ENCODE measurements at places on chromosomes 6 and 20.

DNA sequence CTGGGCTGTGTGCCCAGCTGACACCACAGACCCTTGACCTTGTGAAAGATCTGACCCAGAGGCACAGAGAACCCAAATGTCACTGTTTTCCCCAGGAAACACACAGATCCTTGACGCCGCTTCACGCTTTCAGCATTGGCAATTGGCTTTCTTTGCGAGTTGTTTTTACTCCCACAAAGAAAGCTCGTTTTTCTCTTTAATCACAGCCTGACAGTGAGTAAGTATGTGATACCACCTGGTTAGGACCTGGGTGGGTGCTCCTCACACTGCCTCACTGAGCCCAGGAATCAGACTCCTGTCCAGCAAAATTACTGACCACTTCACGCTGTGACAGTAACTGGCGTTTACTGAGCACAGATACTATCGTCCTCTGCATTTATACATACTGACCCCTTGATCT, 13.0 kb downstream of the RPL10A start:
- no peak for DNase-seq

DNA sequence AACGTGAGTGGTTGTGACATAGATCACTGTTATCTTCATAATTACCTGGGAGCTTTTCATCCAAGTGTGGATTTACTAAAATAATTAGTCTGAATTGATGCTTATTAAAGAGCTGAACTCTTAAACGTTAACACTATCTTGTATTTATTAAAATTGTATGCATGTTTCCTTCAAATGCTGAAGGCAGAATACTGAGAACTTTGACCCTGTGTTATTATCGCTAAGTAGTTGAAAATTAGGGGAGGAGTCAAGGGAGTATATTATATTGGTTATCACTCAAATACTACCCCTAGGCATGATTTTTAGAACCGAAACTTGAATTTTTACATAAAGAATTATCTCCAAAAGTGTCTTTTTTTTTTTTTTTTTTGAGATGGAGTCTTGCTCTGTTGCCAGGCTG, 5.8 kb downstream of the VAPB start:
- no peak for DNase-seq

DNA sequence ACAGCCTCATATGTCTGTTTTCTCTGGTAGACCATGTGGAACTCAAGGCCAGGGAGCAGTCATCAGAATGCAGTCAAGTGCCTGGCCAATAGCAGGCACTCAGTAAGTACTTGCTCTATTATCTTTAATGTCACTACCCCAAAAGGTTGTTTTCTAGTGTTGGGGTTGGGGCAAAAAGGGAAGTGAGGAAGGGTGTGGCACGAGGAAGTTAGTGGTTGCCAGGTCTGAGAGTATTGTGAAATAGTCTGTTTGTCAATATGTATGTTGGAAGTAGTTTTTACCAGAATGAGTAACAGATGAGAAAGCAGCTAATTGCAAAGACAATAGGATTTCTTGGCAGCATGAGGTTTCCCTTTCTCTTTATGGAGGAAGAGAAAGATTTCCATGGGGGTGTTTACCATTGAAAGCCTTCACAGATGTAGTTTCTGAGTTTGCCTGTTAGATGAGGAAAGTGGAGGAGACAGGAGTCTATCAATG, 59.5 kb upstream of the ARMH2 start:
- DNase-seq = no peak

DNA sequence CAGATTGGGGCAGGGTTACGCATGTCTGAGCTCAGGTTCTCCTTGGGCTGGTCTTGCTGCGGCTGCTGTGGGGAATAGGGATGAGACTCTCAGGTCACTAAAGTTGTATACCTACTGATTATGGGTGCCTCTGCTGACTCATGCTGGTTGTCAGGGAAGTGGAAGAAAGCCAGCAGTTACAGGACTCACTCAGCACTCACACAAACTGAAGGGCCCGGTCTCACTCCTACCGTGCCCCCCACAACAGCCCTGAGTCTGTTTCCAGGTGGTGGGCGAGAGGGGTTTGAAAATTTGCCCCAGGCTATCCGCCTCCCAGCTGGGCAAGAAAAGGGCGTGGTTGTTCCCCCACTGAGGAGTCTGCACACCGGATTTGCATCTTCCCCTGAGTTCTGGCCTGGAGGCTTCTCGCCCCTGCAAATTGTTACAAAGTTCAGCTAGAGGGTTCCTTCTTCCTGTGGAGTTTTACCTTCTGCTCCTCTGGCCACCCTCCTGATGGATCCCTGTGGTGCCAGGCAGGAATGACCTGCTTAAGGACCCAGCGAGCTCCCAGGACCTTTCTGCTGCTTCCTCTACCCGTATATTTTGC, 659.2 kb downstream of the HDGFL1 start:
- DNase-seq = no peak

- no peak for DNase-seq
These were observed 37.9 kb downstream of the MAFB start for GRCh38 chr20:40651151-40651550.

- DNase-seq = no peak
These were observed 646 bp downstream of the HMGA1 start for GRCh38 chr6:34237316-34237721.

- peak; percentile 65 for DNase-seq
These were observed 858 bp downstream of the RWDD1 start for GRCh38 chr6:116572162-116572561.

GRCh38 chr6:524803-525202, 132.1 kb downstream of the HUS1B start:
- no peak for DNase-seq

GRCh38 chr20:48912065-48912464, 9.4 kb upstream of the ARFGEF2 start:
- DNase-seq = no peak

DNA sequence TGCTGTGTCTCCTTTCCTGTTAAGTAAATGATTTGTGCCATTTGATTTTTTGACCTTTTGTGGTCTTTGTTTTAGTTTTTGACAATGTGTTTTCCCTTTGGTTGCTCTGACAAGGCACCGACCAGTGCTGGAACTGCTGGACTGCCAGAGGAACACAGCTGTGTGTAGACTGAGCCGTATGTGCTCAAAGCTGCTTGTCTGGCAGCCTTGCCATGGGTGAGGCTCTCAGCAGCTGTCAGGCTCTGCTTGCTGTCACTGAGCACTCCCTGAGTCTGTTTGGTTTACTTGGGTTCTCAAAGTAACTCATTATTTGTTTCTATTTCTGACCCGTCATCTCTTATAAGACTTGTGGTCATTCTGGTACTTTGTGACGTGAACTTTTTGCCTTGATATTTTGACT, 15.1 kb upstream of the SNRPB start:
- no peak for DNase-seq

- no peak for DNase-seq
These were observed 149.7 kb upstream of the TNFAIP3 start for GRCh38 chr6:137717074-137718073.

- no peak for DNase-seq
These were observed 526.1 kb upstream of the BTBD3 start for GRCh38 chr20:11391591-11391990.

DNA sequence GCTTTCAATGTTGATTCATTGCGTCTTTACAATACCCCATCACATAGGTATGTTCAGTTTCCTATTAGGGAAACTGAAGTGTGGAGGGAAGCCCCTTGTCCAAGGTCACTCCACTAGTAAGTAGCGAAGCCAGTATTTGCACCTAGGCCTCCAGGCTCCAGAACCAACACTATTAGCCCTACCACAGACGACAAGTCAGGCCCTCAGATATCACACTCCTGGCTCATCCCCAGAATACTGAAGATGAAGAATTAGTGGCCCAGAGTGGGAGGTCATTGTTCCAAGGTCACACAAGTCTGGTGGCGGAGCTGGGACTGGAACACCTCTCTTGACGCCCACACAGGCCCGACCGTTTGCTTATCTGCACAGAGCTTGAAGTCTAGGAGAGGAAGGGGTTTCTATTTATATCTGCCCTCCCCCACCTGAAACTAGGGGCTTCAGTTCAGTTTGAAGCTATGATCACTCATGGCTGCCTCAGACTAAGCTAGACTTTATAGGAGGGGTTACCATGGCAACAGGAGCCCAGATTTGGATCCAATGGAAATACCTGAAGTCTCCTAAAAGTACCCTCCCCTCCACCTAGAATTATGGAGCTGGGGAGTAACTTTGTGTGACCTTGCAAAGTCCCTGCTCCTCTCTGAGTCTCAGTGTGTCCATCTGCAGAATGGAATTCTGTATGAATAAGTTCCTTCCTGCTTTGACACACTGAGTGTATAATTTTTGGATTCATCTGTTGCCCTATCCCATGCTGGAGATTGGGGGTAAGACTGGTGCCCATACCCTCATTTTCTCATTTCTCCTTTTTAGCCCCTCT, 2.2 kb downstream of the SNTA1 start:
- DNase-seq = no peak

- no peak for DNase-seq
These were observed 105.4 kb downstream of the CD83 start for GRCh38 chr6:14222956-14223355.

- no peak for DNase-seq
These were observed 37.4 kb upstream of the ARMH2 start for GRCh38 chr6:24836109-24836508.

DNA sequence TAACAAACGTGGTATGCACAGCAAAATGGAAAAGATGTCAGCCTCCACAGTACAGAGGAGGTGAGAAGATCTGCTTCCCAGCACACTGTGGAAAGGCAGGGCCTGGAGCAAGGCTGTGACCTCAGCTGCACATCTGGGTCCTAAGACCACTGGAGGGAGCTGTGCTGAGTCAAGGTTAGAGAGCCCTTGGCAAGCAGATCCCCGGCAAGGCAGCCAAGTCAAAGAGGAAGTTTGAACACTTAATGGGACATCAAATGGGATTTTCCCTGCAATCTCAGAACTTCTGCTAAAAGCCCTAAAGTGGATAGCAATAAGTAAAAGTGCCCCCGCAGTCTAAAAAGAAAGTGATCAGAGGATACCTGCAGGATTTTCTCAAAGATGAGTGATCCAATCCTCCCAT, 39.5 kb downstream of the UNC5CL start:
- peak; percentile 82 for DNase-seq

GRCh38 chr6:14747881-14748520, 497.9 kb upstream of the JARID2 start:
- no peak for DNase-seq

DNA sequence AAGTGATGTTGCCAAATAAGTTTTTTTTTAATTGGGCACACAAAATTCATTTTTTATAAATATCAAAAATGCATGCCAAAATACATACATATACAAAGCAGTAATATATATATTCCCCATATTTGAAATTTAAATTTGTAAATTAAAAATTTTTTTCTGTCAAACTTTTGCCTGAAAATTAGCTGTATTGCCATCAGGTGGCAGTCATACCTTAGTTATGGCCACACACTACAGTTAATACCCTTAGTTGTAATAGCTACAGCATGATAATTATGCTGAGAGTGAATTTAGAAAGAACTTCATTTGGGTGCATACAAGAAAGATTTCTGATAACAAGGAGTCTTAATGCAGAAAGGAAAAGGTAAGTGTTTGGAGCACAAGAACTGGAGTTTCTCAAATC, 46.2 kb upstream of the SDHAF4 start:
- DNase-seq = no peak

- DNase-seq = no peak
These were observed 24.0 kb downstream of the ADA start for GRCh38 chr20:44627364-44628010.

DNA sequence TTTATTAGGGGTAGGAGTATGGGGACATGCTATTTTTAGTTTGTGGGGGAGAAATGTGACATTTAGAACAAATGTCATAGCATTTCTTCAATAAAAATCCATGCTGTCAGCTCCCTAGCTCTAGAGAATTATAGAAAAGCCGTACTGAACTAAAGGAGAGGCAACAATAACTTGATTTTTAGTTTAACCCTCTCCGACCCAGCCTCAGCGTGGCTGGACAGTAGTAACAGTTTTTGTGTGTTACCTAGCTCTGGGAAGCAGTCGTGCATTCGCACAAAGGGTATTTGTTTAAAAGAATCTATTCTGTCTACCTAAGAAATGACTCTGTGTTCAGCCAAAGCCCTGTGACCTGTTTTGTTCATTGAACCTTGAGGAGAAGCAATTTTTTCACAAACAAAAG, 442.4 kb upstream of the SOX4 start:
- DNase-seq = no peak

GRCh38 chr6:129679758-129680157, 30.2 kb downstream of the ARHGAP18 start:
- DNase-seq = no peak

GRCh38 chr6:100096341-100096740, 102.3 kb upstream of the MCHR2 start:
- DNase-seq = no peak

- DNase-seq = no peak
These were observed 64.3 kb downstream of the IRF4 start for GRCh38 chr6:455835-456234.

DNA sequence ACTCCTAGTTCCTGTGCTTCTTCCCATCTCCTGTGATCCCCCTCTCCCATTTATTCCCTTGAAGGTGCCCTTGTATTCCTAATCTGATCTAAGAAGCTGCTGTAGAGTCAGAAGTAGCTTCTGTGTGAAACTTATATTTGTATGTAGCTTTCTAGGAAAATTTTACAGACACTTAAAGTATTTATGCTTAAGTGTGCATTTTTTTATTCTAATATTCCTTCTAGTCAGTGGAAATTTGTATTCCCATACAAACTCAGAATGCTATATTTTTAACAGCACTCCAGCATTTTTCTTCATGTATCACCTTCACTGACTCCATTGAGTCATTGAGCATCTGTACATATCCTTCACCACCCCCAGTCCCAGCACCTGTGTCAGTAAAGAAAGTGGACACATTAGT, 12.7 kb downstream of the ZKSCAN8 start:
- no peak for DNase-seq

DNA sequence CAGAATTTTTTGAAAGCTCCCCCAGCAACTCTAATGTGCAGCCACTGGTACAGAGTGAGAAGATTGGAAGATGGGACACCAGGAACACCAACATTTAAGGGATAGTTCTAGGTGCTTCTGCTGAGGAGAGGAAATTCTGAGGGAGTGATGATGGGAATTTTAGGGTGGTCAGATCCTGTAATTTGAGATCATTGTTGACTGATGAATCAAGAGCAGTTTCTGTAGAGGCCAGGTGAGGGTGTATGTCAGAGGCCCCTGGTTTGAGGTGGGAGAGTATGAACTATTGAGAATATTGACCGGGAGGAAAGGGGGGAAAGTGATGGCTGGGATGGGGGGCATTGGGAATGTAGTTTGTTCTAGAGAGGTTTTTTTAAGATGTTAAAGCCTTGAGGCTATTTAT, 47.2 kb downstream of the PTPRA start:
- DNase-seq = no peak

- DNase-seq = no peak
These were observed 234.4 kb upstream of the MCHR2 start for GRCh38 chr6:100228437-100228833.
